ENCODE measurements at places on chromosomes 11 and 22.

GRCh38 chr11:66543263-66544107 is 2.4 kb downstream of the ZDHHC24 start:
- no peak for DNase-seq

GRCh38 chr22:50076646-50077535 is 8.3 kb downstream of the MLC1 start:
- no peak for DNase-seq

DNA sequence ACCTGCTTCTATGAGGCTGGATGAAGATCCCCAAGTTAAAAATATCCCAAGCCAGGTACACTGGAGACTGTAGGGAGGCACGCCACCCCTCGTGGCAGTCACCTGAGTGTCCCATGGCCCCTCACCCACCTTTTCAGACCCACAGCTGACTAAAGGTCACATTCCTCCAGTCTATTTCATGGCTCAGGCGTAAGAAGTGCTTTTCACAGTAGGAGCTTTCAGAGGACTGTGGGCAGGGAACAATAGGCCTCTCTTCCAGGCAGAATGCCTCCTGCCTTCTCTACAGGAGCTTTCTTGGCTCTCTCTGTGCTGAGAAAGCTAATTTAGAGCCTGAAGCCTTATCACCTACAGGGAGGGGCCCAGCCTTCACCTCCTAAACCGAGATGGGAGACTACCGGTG is 73.8 kb downstream of the C11orf58 start:
- no peak for DNase-seq

- no peak for DNase-seq
These were observed 98.1 kb downstream of the SIK3 start for GRCh38 chr11:117000014-117000737.

GRCh38 chr11:117071344-117071787 is 26.9 kb downstream of the SIK3 start:
- DNase-seq: no peak

Data from stimulated activated CD4-positive, alpha-beta T cell treated with anti-CD3 and anti-CD28 coated beads, Interleukin-1b, Interleukin-23, amount 100 ng/mL, for 24 hours (primary cell).